Smooth muscle cell of the umbilical artery (primary cell): ENCODE measurements at places on chromosomes 2 and 18. TPM values are rescaled to one million over a fixed set of nuclear protein-coding genes. Genes with fewer than 3 reads are reported as not detected.

The PPP1R7 gene
- total RNA-seq: 50.3 and 54.3 TPM in 2 replicates

The DNAJC5G gene
- not detected in 2 replicates for total RNA-seq

The SLC19A3 gene
- 0.18 and 2.4 TPM in 2 replicates for total RNA-seq

The RGPD3 gene
- total RNA-seq: 0.30 and 0.37 TPM in 2 replicates
